NCI-H1417 (cell line): ENCODE measurements at places on chromosomes 5 and 9.

GRCh38 chr5:174086751-174087150 is 41.2 kb downstream of the NSG2 start:
- DNase-seq = no peak

DNA sequence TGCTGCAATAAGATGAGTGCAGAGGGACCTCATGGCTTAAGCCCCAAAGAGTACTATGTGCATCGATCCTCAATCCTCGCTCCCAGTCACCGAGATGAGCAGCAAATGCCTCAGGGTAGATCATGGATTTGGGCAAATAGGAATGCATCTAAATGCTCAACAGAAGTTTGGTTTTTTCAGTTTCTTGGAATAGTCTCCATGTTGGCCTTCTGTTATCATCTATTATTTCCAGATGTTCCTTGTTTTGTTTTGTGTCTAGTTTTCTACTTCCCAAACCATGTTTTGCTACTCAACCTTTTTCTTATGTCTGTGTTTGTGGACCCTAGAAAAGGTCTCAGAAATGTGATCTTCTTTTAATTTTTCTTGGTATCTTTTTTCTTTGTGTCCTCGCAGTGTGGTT is 43.5 kb upstream of the RASGRF2 start:
- no peak for DNase-seq

DNA sequence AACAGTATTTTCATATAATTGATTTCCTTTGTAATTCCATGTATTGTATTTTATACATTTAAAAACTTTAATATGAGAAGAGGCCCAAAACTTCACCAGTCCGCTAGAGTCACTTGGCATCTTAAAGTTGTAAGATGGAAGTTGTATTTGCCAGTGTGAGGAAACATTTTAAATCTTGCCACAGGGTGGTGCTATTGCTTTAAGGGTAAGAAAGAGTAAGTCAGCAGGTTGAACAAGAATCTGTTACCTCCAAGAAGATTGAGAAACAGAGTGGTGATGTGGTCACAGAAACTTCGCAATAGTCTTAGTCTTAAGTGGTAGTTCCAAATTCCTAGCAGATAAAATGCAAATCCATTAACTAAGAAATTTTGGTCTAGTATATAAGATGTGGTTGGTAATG is 39.8 kb upstream of the RANBP6 start:
- peak; percentile 86 for DNase-seq

DNA sequence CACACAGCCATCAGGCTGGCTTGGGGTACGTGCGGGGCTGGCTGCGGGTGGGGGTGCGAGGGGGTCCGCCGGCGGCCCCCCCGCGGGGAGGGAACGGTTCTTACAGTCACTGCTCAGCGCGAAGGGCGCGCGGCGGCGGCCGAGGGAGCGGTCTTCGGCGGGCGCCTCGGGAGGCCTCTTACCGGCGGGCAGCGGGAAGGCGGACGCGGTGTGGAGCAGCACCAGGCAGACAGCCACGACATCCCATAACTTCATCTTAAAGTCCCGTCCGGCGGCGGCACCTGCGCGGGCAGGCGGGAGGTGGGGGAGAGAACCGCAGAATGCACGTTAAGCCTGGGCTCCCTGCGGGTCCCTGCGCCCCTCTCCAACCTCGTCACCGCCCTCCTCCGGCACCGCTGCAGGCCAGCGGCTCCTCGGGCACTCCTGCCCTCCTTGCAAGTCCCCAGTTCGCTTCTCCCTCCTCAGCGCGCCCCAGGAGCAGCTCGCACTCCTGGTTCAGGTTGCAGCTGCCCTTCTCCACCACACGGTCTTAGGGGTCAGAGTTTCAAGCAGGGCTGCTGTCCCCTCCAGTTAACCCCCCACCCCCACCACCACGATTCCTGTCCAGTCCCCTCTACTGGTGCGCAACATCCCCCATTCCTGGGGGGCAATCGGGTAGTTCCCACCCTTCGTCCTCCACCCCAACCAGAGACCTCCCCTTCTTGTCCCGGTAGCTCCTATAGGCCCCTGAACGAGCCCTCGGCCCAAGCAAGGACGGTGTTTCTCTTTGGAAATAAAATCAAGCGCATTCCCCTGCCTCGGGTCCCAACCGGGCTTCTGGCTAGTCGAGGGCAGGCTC is 5.1 kb downstream of the GDNF start:
- no peak for DNase-seq

GRCh38 chr5:156824800-156825199 is 25.3 kb upstream of the PPP1R2B start:
- peak; percentile 11 for DNase-seq

DNA sequence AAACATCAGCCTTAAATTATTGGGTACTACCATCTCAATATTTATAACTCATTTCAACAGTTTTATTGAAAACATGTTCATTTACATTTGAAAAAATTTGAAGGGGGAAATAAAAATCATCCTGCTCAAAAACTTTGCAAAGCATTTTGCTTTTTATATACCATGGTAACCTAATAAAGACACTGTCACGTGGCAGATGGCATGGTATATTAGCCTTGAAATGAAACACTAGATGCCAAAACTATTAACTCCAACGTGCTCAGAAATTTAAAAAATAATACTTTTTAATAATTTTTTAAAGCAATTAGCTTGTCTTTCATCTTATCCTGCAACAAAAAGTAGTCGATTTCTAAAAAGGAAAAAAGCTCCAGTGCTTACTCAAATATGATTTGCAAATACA is 88.6 kb upstream of the NFIB start:
- DNase-seq = no peak

- DNase-seq = no peak
Measured at GRCh38 chr5:65356274-65356673, 125.4 kb downstream of the ADAMTS6 start.

- peak; percentile 16 for DNase-seq
Measured at GRCh38 chr9:96071076-96071814, 195.8 kb downstream of the ERCC6L2 start.
